ENCODE measurements at places on chromosomes 3 and 15.

DNA sequence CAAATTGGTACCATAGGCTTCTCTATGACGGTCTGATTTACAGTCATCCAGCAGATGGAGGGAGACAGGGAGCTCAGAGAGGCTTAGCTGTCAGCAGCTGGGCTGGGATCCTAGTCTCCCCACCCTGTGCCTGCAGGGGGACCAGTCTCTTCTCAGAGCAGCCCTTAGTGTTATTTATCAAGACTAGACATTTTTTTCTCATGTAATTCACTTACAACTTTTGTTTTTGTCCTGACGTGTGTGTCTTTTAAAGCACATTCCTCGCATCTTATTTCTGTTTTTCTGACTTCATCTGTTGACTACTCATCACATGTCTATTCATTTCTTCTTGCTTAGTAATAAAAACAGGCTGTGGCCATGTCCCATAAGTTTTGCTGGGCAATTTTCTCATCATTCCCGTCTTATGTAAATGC lies 116.1 kb downstream of the KLF13 start:
- no peaks in the 10 kb centered on the region for H3K4me1 ChIP-seq
- no peak for DNase-seq
- H3K4me3 ChIP-seq, result no peak overlapping the region
- no peak overlapping the region for H3K27ac ChIP-seq
- no peaks in the 10 kb centered on the region for H3K27me3 ChIP-seq

DNA sequence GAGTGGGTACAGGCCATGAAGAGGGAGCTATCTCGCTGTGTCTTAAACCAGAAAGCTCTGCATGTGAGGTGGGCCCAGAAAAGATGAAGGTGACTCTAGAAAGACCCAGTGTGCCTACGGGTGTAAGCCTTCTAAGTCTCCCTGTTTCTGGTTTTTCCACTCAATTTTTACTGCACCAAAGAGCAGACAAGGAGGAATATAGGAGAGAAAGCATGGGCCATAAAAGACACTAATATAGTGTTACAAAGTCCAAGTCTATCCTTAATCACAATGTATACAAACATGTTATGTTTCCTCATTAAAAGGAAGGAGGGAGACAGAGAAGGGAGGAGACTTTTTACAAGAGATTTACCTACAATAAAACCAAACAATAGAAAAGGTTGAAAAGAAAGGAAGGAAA lies 24.1 kb upstream of the ZKSCAN7 start:
- H3K27me3 ChIP-seq, result no peaks in the 10 kb centered on the region
- no peak for DNase-seq
- no peak overlapping the region for H3K27ac ChIP-seq
- no peaks in the 10 kb centered on the region for H3K36me3 ChIP-seq
- H3K4me3 ChIP-seq, result no peak overlapping the region

DNA sequence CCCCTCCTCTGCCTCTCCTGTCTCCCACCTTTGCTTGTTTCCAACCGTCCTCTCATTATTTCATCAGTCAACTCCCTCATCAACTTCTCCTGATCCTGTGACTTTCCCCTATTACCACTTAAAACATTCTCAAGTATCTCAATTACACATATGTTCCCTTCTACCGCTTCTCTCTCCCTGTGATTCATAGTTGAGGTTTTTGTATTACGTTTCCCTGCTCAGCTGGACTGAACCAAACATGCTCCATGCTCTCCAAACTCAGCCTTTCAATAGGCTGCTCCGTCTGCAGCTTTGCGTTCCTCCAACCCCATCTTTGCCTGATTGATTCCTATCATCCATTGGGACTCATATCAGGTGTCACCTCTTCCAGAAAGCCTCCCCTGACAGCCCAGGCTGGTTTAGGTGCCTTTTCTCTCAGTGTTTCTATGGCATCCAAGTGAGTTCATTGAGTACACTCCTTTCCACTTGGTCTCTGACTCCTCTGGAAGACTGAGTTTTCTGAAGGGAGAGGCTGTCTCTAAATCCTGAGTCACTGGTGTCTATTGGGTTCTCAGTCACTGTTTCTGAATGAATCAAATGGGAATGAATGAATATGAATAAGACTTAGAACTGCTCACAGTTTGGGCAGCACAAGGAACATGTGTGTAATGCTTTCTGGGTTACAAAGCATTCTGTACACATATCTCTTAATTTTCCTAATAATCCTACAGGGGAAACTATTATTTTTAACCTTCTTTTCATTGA lies 56.4 kb downstream of the PLD1 start:
- no peaks in the 10 kb centered on the region for H3K4me1 ChIP-seq
- no peaks in the 10 kb centered on the region for H3K36me3 ChIP-seq
- no peak overlapping the region for H3K4me3 ChIP-seq
- no peak for DNase-seq
- no peaks in the 10 kb centered on the region for H3K27me3 ChIP-seq

GRCh38 chr3:197019021-197019420 lies 10.6 kb downstream of the MELTF start:
- H3K27ac ChIP-seq, result no peak overlapping the region
- no peaks in the 10 kb centered on the region for H3K36me3 ChIP-seq

DNA sequence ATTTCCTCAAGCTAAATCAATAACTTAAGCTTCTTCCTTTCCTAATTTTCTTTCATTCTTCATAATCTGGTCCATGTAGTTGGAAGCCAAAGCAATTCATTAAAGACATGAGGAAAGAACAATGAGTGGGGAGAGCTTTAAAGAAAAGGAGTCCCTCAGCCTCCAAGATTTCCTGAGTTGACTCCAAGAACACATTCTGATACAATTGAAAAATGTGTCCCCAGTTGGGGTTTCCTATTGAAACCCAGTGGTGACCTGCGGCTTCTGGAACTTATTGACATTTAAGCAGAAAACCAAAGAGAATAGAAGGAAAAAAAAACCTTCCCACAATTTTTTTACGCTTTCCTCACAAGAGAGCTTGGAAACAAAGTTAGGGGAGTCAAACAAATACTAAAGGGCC lies 37.0 kb downstream of the ATP8B4 start:
- H3K36me3 ChIP-seq, result no peaks in the 10 kb centered on the region
- H3K27me3 ChIP-seq, result no peaks in the 10 kb centered on the region
- no peaks in the 10 kb centered on the region for H3K4me1 ChIP-seq
- no peak overlapping the region for H3K27ac ChIP-seq
- H3K4me3 ChIP-seq, result no peak overlapping the region

DNA sequence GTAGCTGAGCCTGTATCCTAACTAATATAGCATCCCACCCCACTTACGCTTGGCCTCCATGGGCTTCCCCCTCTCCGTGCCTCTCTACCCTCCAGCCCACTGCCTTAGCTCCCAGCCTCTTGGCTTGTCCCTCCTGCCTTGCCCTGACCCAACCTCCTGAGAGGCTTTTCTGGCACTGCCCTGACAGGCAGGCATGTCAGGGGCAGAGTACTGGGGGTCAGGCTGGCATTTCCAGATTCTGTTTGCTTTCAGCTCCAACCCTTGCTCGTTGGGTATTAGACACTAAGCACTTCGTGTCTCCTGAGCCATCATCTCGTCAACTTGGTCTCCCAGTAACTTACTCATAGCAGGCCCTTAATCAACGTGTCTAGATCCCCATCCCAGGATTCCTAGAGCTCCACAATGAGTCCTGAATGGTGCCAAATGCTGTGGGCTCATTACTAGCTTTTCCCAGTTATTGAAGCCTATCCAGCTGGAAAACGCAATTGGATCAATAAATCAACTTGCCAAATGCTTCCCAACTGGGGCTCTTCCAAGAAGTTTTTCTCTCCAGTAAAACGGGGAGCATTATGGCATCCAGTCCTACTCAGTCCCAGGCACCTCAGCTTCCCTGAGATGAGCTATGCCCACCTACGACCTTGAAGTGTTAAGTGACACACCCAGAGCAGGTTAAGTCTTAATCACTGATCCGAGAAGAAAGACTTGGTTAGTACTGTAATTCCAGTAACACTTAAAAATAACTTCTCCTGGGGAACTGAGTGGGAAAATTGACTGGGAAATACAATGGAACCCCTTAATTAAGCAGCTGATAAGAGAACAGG lies 78.5 kb upstream of the DLG1 start:
- H3K4me1 ChIP-seq, result no peaks in the 10 kb centered on the region
- no peak overlapping the region for H3K27ac ChIP-seq
- no peaks in the 10 kb centered on the region for H3K27me3 ChIP-seq
- H3K36me3 ChIP-seq, result no peaks in the 10 kb centered on the region
- H3K4me3 ChIP-seq, result no peak overlapping the region

DNA sequence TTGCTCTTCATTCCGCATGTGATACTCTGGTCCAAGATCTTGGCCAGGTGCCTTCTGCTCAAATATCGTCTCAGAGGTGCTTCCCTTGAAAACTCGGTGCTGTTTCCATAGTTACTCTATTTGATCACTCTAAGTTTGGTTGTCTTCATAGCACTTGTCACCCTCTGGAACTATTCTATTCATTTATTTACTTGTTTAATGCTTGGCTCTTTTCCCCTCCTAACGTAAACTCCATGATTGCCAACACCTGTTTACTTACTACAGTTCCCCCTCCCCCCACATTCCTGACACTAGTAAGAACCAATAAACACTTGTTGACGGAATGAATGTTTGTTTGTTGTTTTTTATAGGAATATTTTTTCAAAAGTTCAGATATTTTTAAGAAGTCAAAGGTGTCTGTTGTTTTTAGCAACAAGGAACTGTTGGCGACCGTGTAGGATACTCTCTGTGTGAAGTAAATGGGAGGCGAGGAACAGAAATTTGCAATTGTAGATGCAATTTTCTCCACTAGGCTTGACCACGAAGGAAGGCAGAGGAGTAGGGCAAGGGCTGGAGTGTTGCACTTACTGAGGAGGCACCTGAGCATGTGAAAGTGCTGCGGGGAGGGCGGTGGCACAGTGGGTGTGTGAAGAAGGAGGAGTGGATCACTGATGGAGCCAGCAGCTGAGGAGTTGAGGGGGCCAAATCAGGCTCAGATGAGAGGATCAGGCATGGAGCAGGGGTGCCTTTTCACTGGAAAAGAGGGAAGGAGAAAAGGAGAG lies 48.4 kb downstream of the MOBP start:
- H3K27ac ChIP-seq, result no peak overlapping the region
- H3K4me3 ChIP-seq, result no peak overlapping the region
- peaks cover 3% of the 10 kb centered on the region for H3K4me1 ChIP-seq
- no peaks in the 10 kb centered on the region for H3K27me3 ChIP-seq

- H3K27me3 ChIP-seq, result peaks cover 6% of the 10 kb centered on the region
- H3K36me3 ChIP-seq, result no peaks in the 10 kb centered on the region
- DNase-seq, result no peak
- H3K4me1 ChIP-seq, result peaks cover 19% of the 10 kb centered on the region
- H3K4me3 ChIP-seq, result peak overlapping the region; percentile 56
- H3K27ac ChIP-seq, result no peak overlapping the region
Measured at GRCh38 chr3:129605922-129606635, 397 bp downstream of the PLXND1 start.

- H3K27ac ChIP-seq, result no peak overlapping the region
- H3K4me1 ChIP-seq, result no peaks in the 10 kb centered on the region
- H3K36me3 ChIP-seq, result no peaks in the 10 kb centered on the region
- no peaks in the 10 kb centered on the region for H3K27me3 ChIP-seq
- DNase-seq, result no peak
- no peak overlapping the region for H3K4me3 ChIP-seq
Measured at GRCh38 chr3:100317912-100318311, 16.6 kb upstream of the NIT2 start.

DNA sequence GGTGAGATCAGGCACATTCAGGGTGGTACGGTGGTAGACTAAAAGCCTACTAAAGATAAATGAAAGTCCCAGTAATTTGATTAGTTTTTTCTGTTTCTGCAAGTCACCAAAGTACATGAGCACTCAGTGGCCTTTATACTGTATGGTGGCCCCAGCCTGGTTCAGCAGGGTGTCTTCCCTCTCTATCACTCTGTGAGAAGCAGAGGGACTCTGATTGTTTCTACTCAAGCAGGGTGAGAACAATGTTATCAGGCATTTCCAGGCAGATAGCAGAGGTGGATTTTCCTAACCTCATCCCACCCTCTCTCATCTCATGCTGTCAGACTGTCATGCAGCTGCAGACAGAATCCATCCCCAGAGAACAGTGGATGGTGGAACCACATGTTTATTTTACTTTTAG lies 71.5 kb upstream of the BFSP2 start:
- H3K4me1 ChIP-seq, result no peaks in the 10 kb centered on the region
- H3K27ac ChIP-seq, result no peak overlapping the region
- H3K36me3 ChIP-seq, result no peaks in the 10 kb centered on the region
- DNase-seq, result no peak

DNA sequence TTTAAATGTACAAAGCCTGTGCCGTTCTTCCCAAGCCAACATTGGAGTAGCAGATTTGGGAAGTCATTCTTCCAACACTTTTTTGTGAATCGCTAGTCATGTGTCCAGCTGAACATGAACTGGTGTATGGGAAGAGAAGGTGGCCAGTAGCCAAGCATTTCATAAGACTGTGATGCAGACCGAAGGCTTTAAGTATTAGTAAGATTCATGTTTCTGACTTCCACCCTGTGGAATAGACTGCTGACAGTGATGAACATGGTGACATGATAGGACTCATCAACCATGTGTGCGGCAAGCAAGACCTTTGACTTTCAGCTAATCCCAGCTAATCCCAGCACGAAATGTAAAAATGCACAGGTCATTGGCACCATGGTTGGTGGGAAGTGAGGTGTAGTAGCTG lies 48.3 kb upstream of the THSD4 start:
- no peak overlapping the region for H3K27ac ChIP-seq
- no peaks in the 10 kb centered on the region for H3K36me3 ChIP-seq
- no peak for DNase-seq
- H3K27me3 ChIP-seq, result no peaks in the 10 kb centered on the region

DNA sequence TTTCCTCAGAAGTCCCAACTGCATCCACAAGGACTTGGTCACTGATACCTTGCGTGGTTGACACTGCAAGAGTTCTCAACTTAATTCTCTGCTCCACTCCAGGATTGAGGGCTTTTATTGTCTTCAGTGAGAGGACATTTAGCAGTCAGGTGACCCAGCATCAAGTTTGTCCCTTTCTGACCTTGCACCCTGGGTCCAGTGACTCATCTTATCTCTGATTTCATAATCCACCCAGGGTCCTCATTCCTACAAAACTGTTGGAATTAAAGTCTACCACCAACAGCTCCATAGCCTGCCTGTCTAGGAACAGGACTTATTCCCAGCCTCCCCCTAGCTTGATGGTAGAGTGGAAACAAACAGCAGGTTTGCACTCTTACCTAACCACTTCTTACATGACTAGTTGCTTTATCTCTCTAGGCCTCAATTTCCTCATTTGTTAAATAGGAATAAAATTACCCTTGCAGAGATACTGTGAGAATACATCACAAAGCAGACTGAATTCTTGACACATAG lies 151.3 kb upstream of the LPP start:
- DNase-seq, result no peak
- H3K27ac ChIP-seq, result no peak overlapping the region
- no peaks in the 10 kb centered on the region for H3K36me3 ChIP-seq

GRCh38 chr3:120196333-120196732 lies 88.7 kb downstream of the GPR156 start:
- H3K27me3 ChIP-seq, result no peaks in the 10 kb centered on the region
- DNase-seq, result no peak
- no peaks in the 10 kb centered on the region for H3K4me1 ChIP-seq

- H3K27ac ChIP-seq, result no peak overlapping the region
- H3K4me3 ChIP-seq, result no peak overlapping the region
- no peaks in the 10 kb centered on the region for H3K27me3 ChIP-seq
- H3K36me3 ChIP-seq, result no peaks in the 10 kb centered on the region
- H3K4me1 ChIP-seq, result no peaks in the 10 kb centered on the region
Measured at GRCh38 chr15:73982222-73982962, 9.7 kb downstream of the STOML1 start.
